Suppressor macrophage treated with lipopolysaccharide for 4 hours (primary cell): ENCODE measurements at places on chromosomes 2 and 18.

DNA sequence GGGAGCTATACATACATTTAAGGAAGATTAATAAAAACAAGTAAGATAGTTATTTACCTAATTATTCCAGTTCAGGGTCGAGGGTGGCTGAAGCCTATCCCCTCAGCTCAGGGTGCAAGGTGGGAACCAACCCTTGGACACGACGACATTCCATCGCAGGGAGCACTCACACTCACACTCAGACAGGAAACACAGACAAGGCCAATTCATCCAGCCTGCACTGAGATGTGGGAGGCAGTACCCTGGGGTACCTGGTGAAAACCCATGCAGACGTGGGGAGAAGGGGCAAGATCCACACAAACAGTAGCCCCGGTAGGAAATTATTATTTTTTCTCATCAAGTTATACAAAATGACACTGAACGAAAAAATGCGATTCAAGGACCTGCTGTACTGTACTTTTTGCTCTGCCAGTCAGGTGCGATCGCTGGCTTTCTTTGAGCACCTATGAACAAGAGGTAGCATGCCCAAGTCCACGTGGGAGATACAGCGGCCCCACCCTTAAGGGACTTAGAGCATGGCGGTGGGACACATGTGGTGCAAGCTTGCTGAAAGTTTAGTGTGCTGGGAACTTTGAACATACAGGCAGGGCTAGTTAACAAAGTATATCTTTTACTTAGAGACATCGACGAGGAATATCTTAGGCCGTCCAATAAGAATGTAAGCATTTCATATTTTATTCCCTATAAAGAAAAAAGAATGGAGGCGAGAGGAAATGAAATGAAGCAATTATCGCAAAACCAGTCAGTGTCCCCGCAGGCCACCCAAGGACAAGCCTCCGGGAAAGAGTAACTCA lies 624 bp downstream of the METTL8 start:
- peak; percentile 15 for DNase-seq

- DNase-seq, result peak; percentile 15
These were observed 203.4 kb upstream of the RND3 start for GRCh38 chr2:150690870-150691269.

GRCh38 chr2:203412546-203413331 lies 84.5 kb downstream of the ABI2 start:
- no peak for DNase-seq

GRCh38 chr2:8248623-8248957 lies 433.3 kb upstream of the ID2 start:
- peak; percentile 59 for DNase-seq

GRCh38 chr2:231393149-231394131 lies 2.1 kb upstream of the B3GNT7 start:
- no peak for DNase-seq

DNA sequence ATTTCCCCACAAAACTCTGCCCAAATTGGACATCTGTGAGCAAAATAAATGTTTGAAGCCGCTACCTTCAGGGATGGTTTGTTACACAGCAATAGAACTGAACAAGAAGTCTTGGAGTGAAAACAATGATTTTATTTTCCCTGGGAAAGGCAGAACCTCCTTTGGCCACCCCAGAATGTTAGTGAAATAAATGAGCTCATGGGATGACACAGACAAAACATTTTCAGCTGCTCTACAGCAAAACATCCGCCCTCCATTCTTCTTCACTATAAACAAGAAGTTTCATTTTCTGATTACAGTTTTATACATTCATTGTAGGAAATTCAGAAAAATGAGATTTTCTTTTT lies 4.3 kb upstream of the EFHD1 start:
- no peak for DNase-seq

DNA sequence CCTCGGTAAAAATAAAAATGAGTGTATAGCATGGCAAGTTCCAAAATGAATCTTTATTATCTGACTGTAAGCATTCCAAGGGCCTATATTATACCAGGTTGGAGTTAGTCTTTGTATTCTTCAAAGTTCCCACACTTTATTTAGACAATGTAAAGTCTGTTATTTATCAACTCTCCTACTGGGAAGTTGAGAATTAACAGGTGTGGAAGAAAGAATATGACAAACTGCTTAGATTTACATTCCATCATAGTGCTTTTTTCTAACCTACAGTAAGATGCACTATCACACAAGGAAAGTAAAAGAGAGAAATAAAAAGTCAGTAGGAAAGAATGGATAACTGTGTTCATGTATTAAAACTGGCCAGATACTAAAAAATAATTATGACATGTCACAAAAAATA lies 93.3 kb downstream of the SESTD1 start:
- no peak for DNase-seq

DNA sequence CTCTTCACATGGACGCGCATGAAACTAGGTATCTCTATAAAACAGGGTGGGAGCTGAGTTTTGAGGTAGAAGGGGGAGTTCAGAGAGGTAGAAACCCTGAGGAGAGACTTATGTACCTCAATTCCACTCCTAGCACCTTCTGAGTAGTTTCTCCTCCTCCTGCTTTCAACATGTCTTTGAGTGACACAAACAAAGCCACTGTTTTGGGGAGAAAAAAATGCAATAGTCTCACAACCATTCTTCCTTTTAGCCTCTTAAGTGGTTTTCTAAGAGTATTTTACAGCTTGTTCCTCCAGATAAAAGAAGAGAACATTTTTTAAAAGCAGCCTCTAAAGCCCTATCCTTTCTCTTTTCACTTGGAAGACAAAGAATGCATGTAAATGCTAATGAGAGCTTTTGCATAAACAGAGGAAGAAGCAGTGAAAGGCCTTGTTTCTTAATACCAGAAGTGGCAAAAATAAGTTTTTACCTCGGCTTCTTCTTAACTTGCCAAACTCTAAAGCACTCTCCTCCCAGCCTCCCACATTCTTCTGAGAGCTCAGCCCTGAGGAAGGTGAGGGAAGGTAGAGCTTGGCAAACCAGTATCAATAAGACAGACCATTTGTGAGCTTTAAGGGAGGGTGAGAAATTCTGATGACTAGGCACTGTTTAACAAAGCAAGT lies 1304.4 kb upstream of the ACVR2A start:
- no peak for DNase-seq

GRCh38 chr2:23940718-23941620 lies 706 bp downstream of the UBXN2A start:
- DNase-seq, result peak; percentile 71

DNA sequence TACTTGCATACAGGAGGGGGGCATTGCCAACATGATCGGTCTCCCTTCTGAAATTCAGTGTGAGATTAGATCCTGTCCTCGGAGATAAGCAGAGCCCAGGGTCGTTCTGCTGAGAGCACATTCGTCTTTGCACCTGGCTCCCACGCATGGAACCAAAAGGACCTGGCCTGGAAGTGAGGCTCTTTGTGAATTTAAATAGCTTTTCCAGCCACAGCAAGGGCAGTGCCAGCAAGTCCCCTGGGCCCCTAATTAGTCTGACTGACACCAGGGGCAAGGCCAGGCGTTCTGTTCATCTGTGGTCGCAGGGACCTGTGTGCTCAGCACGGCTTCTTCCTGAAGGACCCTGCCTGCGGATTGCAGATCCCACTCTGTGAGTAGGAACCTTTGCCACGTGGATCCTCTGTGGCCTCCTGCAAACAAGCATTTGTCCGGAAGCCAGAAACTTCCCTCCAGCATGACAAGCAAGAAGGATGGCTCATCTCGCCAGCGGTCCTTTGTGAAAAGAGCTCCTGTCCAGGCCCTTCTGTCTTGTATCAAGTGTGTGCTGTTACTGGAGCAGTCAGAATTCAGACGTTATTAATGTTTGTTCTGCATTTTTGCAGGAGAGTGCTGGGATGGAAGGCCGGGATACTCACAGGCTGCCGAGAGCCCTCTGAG lies 128.7 kb downstream of the TPO start:
- DNase-seq, result no peak

- DNase-seq, result no peak
These were observed 44.1 kb downstream of the COPS8 start for GRCh38 chr2:237129625-237130263.
